Fibroblast of villous mesenchyme (primary cell): ENCODE measurements at places on chromosomes 4 and X. TPM values are rescaled to one million over a fixed set of nuclear protein-coding genes. Genes with fewer than 3 reads are reported as not detected.

RHOH gene
- under 0.01 TPM in 1 of 2 replicates, not detected in the other for total RNA-seq

ASB9 gene
- 0.64 and 2.6 TPM in 2 replicates for total RNA-seq

- DNase-seq: peak; percentile 16
These were observed 163.3 kb upstream of the PRDX4 start for GRCh38 chrX:23503835-23504539.

GRCh38 chrX:54950730-54951375, 30.2 kb downstream of the TRO start:
- DNase-seq: no peak

DNA sequence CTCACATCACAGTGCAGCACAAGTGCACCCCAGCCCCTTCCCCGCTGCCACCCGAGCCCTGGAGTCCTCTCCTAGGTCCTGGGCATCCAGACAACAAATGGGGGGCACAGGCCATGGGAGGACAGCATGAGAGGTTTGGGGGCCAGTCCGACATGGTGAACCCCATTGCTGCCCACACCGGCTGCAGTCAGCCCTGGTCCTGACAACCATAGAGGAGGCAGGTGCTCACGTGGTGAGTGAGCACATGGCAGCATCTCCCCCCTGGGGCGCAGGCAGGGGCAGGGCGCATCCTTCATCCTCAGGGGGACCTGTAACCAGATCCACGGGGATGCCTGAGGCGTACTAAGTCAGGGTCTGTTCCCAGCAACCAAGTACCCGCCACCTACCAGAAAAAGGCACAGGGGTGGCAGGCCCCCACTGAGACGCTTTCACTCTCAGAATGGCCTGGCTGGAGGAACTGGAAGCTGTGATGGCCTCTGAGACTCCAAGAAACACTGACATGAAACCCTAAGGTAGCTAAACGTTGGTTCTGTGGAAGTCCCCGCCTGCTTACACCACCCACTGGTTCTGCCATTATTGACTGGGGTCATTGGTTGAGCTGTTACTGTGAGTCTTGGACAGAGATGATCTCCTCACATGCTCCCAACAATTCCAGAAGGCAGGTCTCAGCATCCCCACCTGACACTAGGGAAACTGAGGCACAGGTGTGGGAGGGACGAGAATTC, 6.5 kb downstream of the ZFYVE28 start:
- DNase-seq: no peak
